Sigmoid colon (tissue), 7 donors: ENCODE measurements at places on chromosomes 3 and 15.
A peak's percentile ranks its signal among the peaks of the same experiment; 100 is the strongest.

DNA sequence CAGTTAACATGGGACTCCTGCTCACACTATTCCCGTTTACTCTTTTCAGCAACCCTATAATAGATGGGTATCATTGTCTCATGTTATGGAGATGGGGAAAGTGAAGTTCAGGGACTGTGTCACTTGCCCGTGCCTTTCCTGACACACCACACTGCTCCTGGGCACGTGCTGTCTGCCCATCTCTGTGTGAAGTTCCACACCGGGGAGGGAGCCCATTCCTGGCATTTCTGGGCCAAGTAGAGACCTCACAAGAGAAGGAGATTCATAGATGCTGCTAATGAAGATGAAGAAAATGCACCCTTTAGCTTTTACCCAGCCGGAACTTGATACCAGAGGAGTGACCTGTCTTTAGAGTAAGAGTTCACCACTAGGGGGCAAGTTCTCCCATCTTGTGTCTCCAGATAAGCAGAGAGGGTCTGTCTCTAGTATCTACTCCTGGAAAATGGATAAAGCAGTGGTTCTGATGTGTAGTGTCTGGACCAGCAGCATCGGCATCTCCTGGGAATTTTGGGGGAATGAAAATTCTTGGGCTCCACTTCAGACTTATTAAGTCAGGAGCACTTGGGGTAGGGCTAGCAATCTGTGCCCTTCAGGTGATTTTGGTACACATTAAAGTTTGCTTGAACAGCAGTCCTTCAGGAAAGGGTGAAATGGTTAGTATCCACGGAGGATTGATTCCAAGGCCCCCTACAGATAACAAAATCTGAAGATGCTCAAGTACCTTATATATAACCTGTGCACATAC, 2.0 kb upstream of the TOPBP1 start:
- no peak for DNase-seq

GRCh38 chr15:100515758-100516157, 13.0 kb downstream of the CERS3 start:
- no peak for DNase-seq

DNA sequence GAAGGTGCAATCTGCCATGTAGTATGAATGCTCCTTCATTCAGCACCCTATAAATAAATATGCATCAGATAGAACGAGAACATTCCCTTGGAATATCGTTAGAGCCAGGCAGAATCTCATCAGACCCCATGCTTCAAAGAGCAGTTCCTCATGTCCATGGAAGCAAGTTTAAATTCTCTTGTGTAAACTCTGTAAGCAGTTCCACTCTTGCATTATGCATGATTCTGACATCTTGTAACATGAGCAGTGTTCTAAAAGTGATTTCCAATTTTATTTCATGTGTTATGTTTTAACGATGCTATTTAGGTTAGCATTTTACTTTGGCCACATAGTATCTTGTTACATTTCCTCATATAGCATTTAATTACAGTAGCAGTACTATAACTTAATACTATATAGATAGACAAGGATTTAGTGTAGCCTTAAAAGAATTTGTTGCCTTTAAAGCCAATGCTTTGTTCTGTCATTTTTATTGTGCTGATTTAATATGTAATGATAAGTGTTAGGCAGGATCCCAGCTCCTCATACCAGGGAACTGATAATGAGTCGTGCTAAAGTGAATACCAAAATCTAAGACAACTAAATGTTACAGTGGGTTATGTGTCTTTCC, 161.2 kb upstream of the NECTIN3 start:
- no peak for DNase-seq

- DNase-seq: no peak
Measured at GRCh38 chr15:72140088-72140487, 21.9 kb downstream of the SENP8 start.

GRCh38 chr3:181906338-181906737, 194.6 kb downstream of the SOX2 start:
- DNase-seq: no peak

DNA sequence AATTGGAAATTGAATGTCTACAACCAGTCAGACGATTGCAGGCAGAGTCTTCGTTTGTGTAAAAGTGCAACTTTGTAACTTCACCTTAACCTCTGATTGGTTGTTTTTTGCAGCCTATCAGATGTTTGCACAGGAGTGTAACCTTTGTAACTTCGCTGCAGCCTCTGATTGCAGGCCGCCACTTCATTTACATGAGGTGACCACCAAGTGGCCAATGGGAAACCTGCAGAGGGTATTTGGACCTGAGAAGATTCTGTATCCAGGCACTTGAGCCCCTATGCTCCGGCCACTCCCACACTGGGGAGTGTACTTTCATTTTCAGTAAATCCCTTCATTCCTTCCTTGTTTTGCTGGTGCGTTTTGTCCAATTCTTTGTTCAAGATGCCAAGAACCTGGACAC, 68.1 kb upstream of the PFN2 start:
- DNase-seq: no peak

- peak; percentile 78 for DNase-seq
Measured at GRCh38 chr15:45457641-45458539, 64.7 kb downstream of the SLC30A4 start.

GRCh38 chr3:120393761-120394160, 44.6 kb upstream of the LRRC58 start:
- no peak for DNase-seq

- no peak for DNase-seq
Measured at GRCh38 chr3:180996415-180996932, 6.9 kb upstream of the DNAJC19 start.

GRCh38 chr15:85583923-85584390, 203.6 kb downstream of the AKAP13 start:
- peak; percentile 75 for DNase-seq

GRCh38 chr3:103786296-103786695, 1351.5 kb downstream of the ZPLD1 start:
- DNase-seq: no peak

GRCh38 chr3:187039723-187040414, 99.4 kb downstream of the RPL39L start:
- DNase-seq: no peak

- DNase-seq: no peak
Measured at GRCh38 chr3:170632780-170633179, 46.9 kb upstream of the SLC7A14 start.

DNA sequence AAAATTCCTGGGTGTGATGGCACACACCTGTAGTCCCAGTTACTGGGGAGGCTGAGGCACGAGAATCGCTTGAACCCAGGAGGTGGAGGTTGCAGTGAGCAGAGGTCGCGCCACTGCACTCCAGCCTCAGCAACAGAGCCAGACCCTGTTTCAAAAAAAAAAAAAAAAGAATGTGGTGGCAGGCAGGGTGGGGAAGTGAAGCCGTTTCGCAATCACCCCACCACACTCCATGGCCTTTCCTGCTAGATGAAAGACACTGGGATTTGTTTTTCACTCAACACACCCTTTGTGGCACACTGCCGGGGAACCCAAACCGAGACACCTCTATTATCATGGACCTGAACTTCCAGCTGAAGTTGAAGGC, 172.4 kb upstream of the IQSEC1 start:
- no peak for DNase-seq

DNA sequence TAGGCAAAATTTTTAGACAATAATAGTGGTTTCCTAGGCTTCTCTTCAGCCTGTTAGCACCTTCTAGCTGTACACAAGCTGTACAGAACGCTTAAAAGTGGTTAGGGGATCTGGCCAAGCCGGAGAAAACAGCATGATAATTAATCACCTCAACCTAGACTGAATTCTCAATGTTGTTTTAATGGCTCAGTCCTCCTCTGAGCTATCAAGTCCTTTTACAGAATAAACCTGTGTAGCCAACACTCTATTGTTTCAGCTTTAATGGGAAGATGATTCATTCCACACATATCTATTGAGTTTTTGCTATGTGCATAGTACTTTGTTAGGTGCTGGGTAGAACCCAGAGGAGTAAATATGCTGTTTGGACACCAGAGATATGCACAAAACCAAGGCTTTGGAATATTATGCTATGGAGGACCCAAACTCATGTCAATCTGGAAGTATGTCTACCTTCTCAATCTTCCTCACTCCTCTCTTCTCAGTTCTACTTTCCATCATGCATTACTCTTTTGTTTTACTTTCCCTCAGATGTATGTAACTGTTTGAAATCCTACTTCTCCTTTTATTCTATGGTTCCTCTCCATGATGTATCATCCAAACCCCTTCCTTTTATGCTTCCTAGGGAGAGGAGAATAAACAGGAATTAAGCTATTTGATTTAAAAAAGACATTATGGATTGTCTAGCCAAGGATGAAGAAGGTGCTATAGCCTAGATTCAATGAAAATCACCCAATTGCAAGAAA, 27.6 kb upstream of the UBE2E2 start:
- DNase-seq: no peak

DNA sequence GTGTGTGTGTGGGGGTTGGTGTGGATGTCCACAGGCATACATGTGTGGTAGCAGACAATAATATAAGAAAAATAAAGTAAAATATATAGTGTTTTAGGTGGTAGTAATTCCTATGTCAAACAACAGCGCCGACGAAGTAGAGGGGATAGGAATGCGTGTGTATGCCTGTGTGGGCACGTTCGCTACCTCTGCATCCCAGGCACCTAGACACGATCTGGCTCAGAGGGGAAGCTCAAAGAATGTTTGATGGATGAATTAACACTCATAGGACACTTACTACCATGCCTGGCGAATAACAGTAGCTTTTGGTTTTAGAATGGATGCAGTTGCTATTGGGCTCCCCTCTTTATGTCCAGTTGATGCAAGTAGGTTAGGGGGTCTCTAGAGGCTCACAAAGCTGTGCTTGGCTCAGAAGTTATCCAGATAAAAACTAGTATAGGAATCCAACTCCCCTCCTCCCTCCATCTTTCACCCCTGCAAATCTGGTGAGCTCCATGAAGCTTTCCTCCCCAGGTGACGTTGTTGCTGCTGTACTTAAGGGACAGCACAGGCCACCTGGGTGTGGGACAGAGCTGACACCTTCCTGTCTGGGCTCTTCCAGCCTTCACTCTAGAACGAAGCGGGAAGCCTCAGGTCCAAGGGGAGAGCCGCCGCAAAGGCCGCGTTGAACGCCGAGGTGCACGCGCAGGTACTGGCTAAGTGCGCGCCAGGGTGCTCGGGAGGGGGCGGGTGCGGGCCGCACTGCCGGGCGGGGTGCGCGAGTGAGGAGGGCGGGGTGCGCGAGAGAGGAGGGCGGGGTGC, 192.6 kb upstream of the LYSMD4 start:
- DNase-seq: peak; percentile 85

GRCh38 chr3:193585530-193585929, 7.5 kb upstream of the OPA1 start:
- no peak for DNase-seq

GRCh38 chr3:37932505-37932904, 58.1 kb upstream of the VILL start:
- no peak for DNase-seq

GRCh38 chr3:35305406-35305805, 333.9 kb upstream of the ARPP21 start:
- DNase-seq: no peak

- DNase-seq: peak; percentile 77
Measured at GRCh38 chr3:30578479-30578878, 27.9 kb upstream of the TGFBR2 start.

DNA sequence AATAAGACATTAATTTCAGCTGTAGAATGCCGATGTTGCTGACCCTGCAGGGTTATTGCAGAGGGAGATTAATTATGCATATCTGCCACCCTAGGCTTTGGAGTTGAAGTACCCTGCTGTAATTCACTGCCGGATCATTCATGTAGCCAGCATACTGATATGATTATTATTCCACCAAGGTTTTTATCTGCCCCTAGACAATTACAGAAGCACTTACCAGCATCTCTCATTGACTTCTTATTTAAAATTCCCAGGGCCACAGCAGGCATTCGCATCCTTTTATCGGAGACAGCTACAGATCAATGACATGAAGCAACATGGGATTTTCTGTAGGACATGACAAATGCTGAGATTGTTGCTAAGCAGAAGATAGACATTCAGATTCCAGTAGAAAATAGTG, 31.3 kb downstream of the IL1RAP start:
- DNase-seq: no peak

GRCh38 chr3:15606434-15606891, 4.9 kb downstream of the BTD start:
- DNase-seq: no peak

DNA sequence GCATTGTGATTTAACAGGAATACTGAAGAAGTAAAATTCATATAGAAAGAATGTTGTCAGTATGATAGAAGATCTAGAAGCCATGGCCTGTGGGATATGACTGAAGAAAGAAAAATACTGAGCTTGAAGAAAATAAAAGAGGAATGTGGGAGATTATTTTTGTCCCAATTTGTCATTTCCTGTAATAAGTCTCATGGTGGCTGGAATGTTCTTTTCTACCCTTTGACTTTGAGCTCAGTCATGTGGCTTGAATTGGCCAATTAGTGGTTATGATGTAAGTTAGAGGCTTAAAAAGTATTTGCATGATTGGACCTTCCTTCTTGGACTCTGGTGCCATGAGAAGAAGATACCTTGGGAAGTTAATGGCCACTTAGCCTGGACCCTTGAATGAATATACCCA, 14.1 kb downstream of the APH1B start:
- no peak for DNase-seq

DNA sequence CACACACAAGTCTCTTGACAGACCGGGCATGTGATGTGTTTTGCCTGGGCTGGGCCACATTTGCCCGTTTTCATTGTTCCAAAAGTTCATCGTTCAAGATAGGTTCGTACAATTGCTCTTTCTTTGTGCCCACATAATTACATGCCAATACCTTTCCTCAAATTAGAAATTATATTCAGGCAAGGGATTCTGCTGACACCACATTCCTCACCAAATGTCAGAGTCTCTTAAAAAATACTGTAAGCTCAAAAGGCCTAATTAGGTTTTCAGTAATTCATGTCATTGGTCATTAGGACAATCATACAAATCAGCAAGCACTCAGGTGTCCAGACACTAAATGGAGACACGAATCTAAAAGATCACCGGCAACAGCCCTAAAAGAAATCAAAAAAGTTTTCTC, 215.3 kb downstream of the ALCAM start:
- DNase-seq: no peak

- no peak for DNase-seq
Measured at GRCh38 chr15:45993072-45993471, 358.2 kb downstream of the SQOR start.
